ENCODE measurements at places on chromosomes 7 and 10.

DNA sequence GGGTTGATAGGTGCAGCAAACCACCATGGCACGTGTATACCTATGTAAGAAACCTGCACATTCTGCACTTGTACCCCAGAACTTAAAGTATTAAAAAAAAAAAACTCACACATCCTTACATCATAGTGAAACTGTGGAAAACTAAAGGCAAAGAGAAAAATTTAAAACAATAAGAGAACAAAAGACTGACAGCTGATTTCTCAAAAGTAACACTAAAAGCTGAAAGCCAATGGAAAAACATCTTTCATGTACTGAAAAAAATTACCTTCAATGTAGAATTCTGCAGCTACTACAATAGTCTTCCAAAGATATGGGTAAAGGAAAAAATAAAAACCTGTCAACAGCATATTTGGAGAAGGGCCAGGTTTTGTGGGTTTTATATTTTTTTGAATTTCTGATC is 729.1 kb upstream of the NRP1 start:
- no peak for DNase-seq

GRCh38 chr7:30702200-30702599 is 19.9 kb upstream of the CRHR2 start:
- no peak for DNase-seq

GRCh38 chr7:6250364-6250833 is 22.0 kb downstream of the CYTH3 start:
- DNase-seq = no peak

- DNase-seq = no peak
These were observed 432.3 kb downstream of the DNAJB6 start for GRCh38 chr7:157769086-157769485.

- no peak for DNase-seq
These were observed 526.5 kb downstream of the PTPRN2 start for GRCh38 chr7:158061026-158061630.

- DNase-seq = no peak
These were observed 61.6 kb downstream of the CCDC71L start for GRCh38 chr7:106599343-106599698.

DNA sequence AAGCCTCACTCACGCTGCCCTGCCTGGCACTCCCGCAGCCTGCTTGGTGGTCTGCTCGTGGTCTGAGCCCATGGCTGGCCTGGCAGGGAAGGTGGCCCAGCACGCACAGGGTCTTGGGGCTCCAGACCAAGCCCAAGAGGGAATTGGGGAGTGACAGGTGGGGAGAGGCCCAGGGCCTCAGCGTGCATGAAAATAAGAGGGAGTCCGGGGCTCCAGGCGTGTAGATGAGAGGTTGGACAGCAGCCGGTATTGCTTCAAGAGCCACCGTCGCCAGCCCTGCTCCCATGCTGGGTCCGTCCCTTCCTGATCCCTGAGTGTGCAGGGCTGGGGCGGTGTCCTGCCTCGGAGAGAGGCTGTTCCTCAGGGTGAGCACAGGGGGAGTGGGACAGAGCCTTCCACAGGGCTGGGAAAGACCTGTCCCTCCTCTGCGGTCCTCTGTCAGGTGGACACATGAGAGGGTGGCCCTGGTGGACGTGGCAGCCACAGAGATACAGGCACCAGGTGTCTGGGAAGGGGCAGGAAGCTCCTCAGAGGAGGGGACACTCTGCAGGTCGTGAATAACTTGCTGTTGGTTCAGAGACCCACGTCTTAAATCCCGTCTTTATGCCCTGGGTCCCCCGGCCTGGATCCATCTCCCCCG is 113.1 kb downstream of the INPP5A start:
- no peak for DNase-seq

DNA sequence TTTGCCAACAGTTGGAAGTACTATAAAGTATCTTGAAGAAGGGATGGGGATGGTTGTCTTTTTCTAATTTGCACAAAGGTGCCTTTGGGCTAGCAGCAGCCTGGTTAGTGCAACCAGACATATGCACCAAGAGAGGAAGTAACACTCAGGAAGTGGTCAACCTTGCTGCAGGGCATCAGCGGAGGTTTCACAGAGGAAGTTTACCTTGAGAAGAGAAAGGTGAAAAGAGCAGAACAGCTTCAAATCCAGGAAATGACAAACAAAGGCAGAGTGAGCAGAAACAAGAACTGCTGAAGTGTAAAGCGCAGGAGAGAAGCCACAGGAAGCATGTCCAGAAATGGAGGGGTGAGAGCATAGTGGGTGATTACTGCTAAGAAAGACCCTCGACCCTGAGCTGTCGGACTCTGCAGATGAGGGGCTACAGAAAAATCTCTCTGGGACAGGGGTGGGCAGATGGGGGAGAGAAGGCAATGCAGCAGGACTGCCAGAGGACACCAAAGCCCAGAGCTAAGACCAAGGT is 66.9 kb downstream of the STK17A start:
- DNase-seq = peak; percentile 29

DNA sequence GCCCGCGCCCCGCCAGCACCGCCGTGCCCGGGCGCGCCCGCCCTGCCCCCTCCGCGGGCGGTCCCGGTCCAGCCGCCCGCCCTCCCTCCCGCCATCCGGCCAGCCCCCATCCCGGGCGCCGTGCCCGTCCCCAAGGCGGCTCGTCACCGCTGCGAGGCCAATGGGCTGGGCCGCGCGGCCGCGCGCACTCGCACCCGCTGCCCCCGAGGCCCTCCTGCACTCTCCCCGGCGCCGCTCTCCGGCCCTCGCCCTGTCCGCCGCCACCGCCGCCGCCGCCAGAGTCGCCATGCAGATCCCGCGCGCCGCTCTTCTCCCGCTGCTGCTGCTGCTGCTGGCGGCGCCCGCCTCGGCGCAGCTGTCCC is at the start of gene HTRA1:
HTRA1 (plus strand) TSS at position 187 of the 362 bp plus-strand sequence; CDS start at position 287, 100 bp downstream.
- DNase-seq = no peak

- no peak for DNase-seq
These were observed 213.7 kb downstream of the GRID1 start for GRCh38 chr10:86152911-86153310.

GRCh38 chr10:101493249-101493648 is 94.8 kb downstream of the POLL start:
- no peak for DNase-seq

- DNase-seq = no peak
These were observed 1.2 kb downstream of the PAX4 start for GRCh38 chr7:127616724-127617123.

DNA sequence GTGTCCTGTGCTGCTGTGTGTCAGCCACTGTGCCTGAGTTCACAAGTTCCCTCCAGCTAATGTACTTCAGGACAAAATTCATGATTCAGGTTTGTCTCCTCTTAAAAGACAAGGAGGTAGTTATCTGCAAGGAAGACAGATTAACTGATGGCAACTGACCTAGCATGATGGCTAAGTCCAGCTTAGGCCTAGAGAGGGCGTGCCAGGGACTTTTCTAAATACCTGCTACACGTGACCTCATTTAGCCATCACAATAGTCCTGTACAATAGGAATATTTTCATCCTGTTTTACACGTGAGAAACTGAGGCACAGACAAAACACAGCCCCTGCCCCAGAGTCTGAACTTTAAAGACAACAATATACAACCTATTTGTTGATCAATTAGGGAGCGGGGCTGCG is 275.7 kb downstream of the XPNPEP1 start:
- no peak for DNase-seq

DNA sequence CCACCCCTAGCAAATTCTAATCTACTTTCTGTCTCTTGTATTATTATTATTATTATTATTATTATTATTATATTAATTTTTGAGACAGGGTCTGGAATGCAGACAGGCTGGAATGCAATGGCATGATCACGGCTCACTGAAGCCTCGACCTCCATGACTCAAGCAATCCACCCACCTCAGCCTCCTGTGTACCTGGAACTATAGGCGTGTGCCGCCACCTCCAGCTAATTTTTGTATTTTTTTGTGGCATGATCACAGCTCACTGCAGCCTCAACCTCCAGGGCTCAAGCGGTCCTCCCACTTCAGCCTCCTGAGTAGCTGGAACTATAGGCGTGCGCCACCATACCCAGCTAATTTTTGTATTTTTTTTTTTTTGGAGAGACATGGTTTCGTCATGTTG is 2.6 kb upstream of the TMEM139 start:
- no peak for DNase-seq

DNA sequence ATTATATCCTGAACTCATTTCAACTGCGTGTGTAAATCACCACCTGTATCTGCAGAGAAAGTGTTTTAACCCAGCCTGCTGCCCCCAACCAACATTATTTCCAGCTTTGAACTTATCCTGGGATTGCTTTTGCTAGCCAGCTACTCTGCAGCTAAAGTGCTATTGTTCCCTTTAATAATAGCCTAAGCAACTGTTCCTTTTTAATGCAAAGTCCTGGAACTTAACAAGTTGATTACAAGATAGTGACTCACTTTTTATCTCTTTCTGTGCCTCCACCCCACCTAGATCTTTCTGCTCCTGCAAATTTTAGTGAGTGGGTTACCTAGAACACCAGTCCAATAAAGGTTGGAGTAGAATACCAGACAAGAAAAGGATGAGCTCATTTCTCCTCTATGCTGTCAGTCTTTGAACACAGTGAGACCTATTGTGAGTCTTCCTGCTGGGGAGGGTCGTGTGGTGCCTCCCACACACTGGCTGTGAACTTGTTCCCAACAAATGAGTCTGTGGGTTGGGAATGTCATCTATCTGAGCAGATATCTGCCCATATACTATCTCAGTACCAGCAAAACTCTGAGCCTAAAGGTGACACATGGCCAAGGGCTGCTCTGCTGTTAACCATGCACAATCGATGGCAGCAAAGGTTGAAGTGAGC is 137.7 kb downstream of the FAM204A start:
- no peak for DNase-seq

DNA sequence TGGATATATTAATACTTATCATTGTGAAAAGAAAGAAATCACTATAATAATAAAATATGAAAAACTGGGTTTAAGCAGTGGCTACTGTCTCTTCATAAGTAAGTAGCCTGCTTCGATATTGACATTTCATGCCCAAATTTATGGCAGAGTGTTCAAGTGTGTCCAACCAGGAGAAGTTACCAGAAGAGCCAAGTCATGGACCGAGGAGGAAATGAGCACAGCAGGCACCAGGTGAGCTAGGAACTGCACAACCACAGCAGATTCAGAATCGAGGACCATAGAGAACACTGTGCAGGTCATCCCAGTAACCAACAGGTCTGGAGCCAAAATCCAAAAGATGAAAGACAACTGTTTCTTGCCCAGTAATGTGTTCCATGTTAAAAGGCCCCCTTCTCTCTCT is 79.9 kb upstream of the ABCB5 start:
- no peak for DNase-seq

DNA sequence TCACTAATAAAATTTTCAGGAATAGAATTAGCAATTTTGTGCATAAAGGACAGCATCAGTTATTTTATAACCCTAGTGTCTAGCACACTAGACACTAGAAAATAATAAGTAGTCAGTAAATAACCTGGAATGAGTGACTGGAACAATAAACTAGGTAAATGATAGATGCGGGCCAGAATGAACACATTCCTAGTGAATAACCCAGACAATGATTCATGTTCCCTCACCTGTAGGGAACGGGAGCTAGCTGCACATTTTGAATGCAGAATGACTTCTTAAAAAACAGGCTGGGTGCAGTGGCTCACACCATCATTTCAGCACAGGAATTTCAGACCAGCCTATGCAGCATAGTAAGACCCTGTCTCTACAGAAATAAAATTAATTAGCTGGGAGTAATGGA is 3.2 kb upstream of the ATOH7 start:
- DNase-seq = no peak

- DNase-seq = no peak
These were observed 32.7 kb downstream of the SLC29A3 start for GRCh38 chr10:71351628-71352319.

DNA sequence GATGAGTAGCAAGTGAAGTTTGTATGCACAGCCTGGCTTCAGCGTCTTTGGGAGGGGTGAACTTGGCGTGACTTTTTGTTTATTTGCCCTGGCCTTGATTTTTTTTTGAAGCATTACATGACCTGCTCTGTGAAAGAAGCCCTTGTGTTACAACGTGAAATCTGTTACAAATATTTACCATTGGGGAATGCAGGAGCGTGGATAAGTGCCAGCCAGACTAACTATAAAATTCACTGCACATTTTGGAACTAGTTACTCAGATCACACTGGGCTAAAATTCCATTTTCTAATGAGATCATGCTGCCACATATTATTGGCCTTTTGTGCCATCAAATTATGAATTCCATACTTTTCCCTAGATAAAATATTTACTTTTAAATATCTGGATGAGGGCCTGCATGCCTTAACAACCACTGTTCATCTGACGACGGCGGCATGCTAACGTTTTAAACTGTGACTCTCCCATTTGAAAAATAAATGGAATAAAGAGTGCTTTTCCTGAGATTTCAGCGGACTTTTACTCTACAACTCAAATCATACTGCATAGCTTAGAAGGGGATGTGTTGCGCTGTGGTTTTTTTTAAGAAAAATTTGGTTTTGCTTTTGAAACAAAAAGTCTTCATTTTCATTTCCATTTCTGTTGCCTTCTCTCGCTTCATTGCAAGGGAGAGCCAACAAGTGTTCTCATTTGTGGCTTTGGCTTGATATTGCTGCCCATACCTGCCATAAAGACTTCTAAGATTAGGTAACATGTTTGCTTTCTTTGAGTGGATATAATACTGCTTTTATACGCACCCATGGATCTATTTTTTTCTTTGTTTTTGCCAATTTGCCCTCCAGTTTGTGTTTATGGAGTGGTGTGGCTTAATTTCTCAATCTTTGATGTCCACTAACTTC is 352.2 kb downstream of the TFEC start:
- no peak for DNase-seq

GRCh38 chr10:110147961-110148360 is 59.4 kb upstream of the MXI1 start:
- DNase-seq = no peak

DNA sequence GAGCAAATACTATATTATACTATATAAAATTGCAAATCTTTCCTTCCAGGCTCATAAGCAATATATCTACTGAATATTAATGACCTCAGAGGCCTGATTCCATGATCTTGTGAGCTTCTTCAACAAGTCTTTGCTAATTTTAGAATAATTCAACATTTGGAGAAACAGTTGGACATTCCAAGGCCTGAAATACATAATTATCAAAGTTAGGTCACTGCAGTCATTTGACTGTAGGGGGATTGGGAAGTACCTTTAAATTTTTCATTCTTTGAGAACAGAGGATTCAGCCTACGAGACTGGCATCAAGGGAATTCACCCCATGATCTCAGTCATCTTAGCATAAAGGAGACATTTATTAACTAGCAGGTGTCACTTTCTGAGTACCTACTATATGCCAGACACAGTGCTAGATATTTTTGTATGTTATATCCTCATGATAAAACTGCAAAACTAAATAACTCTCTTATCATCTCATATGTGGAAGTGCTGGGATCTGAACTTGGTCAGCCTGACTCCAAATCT is 85.4 kb downstream of the DOCK4 start:
- DNase-seq = no peak

- DNase-seq = no peak
These were observed 120.3 kb downstream of the GATA3 start for GRCh38 chr10:8174762-8175161.

GRCh38 chr7:128891110-128891941 is 19.2 kb downstream of the KCP start:
- DNase-seq = no peak

- no peak for DNase-seq
These were observed 1.5 kb upstream of the SKIDA1 start for GRCh38 chr10:21526860-21527597.

- DNase-seq = no peak
These were observed 127.6 kb downstream of the NEURL1 start for GRCh38 chr10:103620891-103621782.

GRCh38 chr7:2980401-2981102 is 63.1 kb downstream of the CARD11 start:
- DNase-seq = no peak

GRCh38 chr7:140678816-140679130 is 6.0 kb downstream of the ADCK2 start:
- DNase-seq = no peak

GRCh38 chr7:40572810-40573465 is 438.1 kb downstream of the SUGCT start:
- DNase-seq = no peak

Data from activated CD4-positive, alpha-beta T cell treated with anti-CD3 and anti-CD28 coated beads, Interleukin-2, amount 50 U/mL, for 4 hours (primary cell).